ENCODE measurements at places on chromosomes 16 and 17. TPM values are rescaled to one million over a fixed set of nuclear protein-coding genes. Genes with fewer than 3 reads are reported as not detected.

The FMNL1 gene
- polyA plus RNA-seq, result 22.0 TPM

GRCh38 chr17:13495423-13495822 is 106.3 kb downstream of the HS3ST3A1 start:
- no peak for DNase-seq

The MYOCD gene
- polyA plus RNA-seq, result 0.40 TPM

The ITGAD gene
- 0.50 TPM for polyA plus RNA-seq

- no peak for DNase-seq
Observed at GRCh38 chr17:54680410-54680809, 220.2 kb upstream of the TOM1L1 start.

DNA sequence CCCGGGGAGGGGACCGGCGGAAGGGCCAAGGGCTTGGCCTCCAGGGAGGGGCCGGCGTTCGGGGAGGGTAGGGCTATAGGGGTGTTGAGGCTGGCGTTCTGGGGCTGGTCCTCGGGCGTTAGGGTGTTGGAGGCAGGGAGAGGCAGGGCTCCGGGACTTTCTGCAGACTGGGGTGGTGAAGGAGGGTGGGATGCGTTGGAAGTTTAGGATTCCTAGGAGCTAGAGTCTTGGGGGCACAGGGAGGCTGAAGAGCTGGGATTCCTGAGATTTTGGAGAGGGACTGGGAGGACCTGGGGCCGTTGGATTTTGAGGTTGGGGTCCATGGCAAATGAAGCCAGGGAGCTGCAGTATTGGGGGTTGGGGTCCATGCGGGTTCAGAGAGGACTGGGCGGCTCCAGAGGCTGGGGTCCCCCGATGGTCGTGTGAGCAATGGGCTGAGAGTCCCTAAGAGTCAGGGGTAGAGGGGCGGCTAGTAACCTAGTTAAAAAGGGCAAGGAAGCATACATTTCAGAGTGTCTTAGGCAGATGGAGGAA is 740 bp downstream of the NFATC2IP start:
- DNase-seq, result no peak

GRCh38 chr17:32794533-32795246 is 82.2 kb downstream of the MYO1D start:
- DNase-seq, result no peak

DNA sequence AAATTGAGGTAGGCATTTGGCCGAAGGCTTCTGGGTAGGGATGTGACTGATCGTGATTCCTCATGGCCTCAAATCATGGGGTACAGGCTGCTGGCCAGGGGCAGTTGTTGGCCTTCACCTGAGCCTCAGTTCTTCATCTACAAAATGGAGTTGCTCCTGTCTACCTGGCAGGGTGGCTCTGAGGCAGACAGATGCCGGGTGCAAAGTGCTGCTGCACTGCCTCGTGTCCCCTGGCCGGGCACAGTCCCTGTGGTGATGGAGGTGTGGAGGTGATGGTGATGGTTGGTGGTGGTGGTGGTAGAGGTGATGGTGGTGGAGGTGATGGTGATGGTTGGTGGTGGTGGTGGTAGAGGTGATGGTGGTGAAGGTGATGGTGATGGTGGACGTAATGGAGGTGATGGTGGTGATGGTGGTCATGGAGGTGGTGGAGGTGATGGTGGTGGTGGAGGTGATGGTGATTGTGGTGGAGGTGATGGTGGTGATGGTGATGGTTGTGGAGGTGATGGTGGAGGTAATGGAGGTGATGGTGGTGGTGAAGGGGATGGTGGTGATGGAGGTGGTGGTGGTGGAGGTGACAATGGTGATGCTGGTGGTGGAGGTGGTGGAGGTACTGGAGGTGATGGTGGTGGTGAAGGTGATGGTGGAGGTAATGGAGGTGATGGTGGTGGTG is 52.6 kb downstream of the RNF213 start:
- no peak for DNase-seq

DNA sequence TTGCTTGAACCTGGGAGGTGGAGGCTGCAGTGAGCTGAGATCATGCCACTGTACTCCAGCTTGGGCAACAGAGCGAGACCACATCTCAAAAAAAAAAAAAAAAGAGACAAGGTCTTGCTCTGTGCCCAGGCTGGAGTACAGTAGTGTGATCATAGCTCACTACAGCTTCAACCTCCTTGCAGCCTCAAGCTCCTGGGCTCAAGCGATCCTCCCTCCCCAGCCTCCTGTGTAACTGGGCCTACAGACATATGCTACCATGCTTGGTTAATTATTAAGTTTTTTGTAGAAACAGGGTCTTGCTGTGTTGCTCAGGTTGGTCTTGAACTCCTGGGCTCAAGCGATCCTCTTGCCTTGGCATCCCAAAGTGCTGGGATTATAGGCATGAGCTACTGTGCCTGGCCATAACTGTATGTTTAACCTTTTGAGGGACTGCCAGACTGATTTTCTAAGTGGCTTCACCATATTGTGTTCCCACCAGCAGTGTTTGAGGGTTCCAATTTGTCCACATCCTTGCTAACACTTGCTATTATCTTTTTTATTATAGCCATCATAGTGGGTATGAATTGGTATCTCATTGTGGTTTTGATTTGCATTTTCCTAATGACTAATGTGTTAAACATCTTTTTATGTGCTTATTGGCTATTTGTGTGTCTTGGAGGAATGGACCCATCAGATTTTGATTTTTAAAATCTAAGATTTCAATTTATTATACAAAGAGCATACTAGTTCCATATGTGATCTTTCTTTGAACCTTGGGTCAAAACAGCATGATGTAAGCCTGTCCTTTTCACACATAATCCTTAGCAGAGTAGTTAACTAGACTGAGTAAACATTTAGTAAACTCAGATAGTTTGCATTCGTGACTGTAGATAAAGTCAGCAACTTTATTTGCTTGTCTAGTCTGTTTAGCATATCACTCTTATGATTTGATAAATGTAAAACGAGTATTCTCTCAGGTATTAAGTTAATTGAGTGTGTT is 38.1 kb upstream of the KPNB1 start:
- DNase-seq, result no peak

The CHAD gene
- 13.6 TPM for polyA plus RNA-seq

GRCh38 chr16:2985893-2986355 is 5.7 kb upstream of the PKMYT1 start:
- DNase-seq, result no peak

- DNase-seq, result no peak
Observed at GRCh38 chr16:48432136-48432535, 46.9 kb upstream of the SIAH1 start.

The TNFRSF17 gene
- polyA plus RNA-seq, result not detected

- no peak for DNase-seq
Observed at GRCh38 chr16:19338335-19338734, 52.8 kb downstream of the CLEC19A start.

The FNDC8 gene
- 0.19 TPM for polyA plus RNA-seq

DNA sequence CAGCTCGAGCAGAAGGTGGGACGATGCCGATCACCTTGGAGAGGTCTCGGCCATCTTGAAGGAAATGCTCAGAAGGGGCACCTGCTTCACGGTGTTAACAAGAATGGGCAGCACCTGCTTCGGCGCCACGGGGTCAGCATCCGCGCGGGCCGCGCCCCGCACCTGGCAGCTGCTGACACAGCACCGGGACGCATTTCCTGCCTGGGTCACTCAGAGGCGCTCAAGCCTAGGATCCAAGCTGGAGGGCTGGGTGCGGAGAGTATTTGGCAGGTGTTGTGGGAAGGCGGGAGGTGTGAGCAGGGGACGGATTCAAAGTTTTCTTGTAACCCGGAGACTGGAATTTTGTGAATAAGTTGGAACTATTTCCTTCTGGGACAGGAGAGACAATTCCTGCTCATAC is 39.3 kb upstream of the AKTIP start:
- DNase-seq, result no peak

GRCh38 chr17:82947051-82947991 is 107.5 kb upstream of the ZNF750 start:
- DNase-seq, result no peak
